Stimulated activated effector memory CD8-positive, alpha-beta T cell treated with anti-CD3 and anti-CD28 coated beads, Interleukin-12 subunit alpha, Interleukin-12 subunit beta, amount 100 ng/mL, for 72 hours (primary cell): ENCODE measurements at places on chromosomes 16 and 17.
A peak's percentile ranks its signal among the peaks of the same experiment; 100 is the strongest.

DNA sequence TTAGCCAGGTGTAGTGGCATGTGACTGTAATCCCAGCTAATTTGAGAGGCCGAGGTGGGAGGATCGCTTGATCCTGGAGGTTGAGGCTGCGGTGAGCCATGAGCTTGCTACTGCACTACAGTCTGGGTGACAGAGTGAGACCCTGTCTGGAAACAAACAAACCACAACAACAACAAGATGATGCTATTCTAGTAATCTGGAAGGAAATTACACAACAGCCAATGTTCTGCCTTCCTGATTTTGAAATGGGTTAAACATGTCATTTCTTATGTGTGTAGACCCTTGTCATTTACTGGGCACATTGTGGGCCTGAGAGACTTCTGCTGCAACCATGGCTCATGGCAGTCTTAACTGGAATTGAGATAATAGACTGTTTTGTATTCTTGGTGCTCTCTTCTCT is 5.9 kb downstream of the COQ7 start:
- DNase-seq: no peak

DNA sequence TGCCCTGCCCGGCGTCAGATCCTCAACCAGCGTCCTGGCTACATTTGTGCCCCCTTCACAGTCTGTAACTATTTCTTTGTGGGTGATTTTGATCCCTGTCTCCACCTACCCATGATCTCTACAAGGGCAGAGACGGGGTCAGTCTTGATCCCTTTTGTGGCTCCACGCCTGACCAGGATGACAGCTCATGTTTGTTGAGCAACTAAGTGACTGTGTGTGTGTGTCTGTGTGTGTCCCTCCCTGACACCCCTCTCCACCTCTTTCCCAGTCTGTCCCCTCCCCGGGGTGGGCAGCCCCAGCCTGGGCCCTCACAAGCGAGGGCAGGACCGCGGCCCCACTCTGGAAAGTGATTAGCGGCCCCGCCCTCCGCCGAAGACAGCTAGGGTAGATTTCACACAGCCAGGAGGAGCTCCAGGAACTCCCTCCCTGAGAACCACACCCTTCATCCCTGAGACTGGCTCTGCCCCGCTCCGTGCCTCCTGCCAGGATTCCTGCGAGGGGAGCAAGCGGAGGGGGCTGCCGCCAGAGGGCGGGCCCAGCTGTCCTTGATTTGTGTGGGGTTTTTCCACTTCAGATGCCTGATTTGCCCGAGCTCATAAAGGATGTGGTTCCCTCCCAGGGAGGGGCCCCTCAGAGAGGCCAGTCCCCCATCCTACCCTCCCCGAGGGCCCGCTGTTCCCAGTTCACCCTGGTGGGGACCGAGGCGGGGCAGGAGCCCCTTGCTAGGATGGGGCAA is 5.3 kb upstream of the HS3ST6 start:
- DNase-seq: no peak

DNA sequence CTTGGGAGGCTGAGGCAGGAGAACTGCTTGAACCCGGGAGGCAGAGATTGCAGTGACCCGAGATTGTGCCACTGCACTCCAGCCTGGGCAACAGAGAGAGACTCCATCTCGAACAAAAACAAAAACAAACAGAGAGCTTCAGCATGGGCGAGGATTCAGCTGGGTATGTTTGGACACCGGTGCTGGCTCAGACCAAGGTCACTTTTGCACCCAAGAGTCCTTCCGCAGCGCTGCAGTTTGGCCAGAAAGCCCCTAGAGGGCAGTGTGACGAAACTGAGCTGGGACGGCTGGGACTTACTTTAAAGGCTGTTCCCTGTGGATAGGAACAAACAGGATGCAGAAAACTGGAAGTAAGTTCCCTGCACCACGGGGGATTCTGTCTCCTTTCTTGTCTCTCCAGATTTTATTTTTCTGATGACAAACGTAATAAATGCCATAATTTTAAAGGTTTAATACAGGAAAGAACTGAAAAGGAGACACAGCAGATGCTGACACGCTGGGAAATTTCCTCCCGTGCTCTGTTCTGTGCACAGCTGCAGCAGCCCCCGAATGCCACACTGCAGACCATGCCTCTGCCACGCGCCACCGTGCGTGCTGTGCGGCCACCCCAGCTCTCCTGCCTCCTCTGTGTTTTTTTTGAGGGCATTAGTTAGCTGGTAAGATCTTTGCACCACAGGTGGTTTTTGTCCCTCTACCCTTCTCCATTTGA is 25.2 kb upstream of the USP36 start:
- peak; percentile 86 for DNase-seq

DNA sequence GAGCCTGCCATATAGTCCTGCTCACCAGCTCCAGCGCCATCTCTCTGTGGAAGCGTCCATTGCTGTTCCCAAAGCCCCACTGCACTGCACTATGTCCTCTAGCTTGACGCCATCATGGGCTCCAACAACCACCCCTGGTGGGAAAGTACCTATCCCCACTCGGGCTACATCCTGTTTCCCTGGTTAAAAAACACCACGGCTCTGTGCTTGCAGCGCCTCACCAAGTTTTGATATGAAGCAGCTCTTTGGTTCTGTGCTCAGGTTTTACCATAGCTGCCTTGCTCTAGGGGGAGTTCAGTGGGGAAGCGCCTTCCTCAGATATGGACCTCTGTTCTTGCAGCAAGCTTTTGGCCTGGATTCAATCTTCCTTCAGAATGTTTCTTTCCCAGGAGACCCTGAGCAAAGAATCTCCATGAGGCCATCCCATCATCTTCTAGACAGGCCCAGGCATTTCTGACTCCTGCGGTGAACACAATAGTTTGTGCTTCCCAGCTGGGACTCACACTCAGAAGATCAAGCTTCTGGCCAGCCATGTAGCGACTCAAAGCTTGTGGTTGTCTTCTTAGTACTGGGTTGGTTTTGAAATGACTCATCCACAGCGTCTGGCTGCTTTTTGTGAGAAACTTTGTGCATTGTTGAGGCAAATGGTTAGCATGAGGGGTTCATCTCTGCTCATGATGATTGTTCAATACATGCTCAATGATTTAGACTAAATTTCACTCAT is 39.5 kb downstream of the DYNLRB2 start:
- peak; percentile 89 for DNase-seq

GRCh38 chr17:40333781-40334448 is 24.9 kb downstream of the RARA start:
- no peak for DNase-seq

GRCh38 chr16:83541231-83541630 is 266.5 kb upstream of the HSBP1 start:
- no peak for DNase-seq

- no peak for DNase-seq
These were observed 11.2 kb upstream of the MYLK3 start for GRCh38 chr16:46759309-46759708.

DNA sequence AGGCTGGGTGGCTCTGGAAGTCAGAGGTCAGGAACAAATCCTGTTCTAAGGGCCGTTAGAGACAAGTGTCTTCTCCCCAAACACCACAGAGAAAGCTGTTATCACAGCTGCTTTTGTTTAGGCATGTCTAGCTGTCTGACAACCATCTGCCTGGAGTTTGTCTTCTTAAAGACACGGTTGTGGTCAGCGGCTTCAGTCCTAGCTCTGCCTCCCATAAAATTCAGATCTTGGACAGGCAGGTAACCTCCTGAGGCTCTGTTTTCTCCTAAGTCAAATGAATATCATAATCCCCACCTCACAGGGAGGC is 2.3 kb upstream of the ITGA3 start:
- no peak for DNase-seq

GRCh38 chr17:14282726-14283125 is 18.2 kb upstream of the HS3ST3B1 start:
- DNase-seq: no peak

GRCh38 chr17:10295728-10296343 is 77.0 kb downstream of the MYH13 start:
- no peak for DNase-seq

DNA sequence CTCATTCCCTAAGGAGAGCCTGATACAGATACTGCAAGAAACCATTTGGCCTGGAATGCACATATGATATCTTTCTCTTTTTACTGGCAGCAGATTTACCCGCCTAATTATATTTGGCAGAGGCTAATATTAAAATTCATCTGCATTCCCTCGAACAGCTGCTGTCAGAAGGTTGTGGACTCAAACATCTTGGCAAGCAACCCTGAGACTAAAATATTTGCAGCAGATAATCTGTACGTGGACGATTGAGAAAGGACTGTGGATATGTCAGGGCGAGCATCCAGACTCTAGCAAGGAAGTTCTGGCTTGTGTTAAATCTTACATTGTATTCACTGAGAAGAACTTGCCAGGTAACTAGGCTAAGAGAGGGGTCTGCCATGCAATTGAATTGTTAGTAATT is 65.2 kb downstream of the SNX20 start:
- DNase-seq: no peak

DNA sequence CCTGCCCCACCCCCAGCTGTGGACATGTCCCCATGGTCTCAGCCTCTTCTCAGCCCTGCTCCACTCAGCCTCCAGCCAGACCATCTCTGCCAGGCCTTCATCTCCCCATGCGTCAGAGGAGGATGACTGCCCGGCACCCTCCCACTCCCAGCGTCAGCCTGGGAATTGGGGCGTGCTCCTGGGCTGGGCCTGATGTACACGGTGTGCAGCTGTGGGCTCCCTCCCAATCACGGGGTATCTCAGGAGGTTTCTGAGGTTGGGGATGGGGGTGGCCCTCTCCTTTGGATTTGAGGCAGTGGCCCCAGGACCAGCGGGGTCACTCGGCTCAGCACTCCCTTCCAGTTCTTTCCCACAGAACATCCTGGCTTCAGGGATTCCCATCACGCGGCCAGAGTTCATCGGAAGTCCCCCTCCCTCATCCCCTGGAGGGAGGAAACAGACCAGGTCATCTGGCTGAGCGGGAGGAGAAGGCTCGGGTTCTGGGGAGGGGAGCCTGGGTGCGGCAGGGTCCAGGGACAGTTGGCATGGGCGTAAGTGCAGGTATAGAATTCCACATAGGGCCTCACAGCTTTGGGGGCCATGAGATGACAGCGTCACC is 36.9 kb downstream of the SOCS3 start:
- no peak for DNase-seq

DNA sequence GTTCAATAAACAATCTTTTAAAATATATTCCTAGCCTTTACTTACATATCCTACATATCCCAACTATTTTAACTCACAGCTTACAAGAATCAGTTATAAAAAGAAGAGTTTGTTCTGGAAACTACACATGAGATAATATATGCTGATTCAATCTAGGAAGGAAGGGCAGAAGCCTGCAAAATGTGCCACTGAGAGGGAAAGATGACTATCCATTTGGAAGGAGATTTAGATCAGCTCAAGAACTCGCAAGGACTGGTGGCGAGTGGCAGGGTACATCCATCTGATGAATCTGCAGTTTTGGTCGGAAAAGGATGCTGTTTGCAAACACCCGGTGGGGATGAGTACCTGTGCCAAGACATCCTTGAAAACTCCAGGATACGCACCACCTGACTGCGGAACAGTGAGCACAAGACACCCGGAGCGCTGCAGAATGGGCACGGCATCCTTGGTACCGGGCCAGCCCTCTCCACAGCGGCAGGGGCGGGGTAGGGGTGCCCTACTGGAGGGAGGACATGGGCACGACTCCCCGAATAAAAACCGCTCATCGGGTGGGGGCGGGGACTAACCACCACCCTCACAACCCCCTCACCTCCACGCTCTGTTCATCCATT is 723 bp downstream of the TRIM37 start:
- no peak for DNase-seq
